ENCODE measurements at places on chromosomes 2 and 18.

GRCh38 chr2:11872948-11873269, 126.5 kb downstream of the LPIN1 start:
- DNase-seq = no peak

GRCh38 chr2:46334389-46335271, 37.4 kb downstream of the EPAS1 start:
- DNase-seq = no peak

DNA sequence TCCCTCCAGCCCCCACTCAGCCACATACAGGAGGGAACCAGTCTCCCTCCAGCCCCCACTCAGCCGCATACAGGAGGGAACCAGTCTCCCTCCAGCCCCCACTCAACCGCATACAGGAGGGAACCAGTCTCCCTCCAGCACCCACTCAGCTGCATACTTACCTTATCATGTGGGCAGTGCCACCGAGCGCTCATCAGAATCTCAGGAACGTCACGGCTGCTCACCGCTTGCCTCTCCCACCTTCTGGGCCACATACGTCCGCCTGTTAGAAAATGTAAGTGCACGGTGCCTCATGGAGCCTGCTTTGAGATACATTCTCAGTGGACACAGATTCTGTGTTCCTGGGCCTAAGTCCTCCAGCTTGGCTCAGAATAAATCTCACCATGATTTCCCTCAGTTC, 124.8 kb downstream of the PXDN start:
- no peak for DNase-seq

DNA sequence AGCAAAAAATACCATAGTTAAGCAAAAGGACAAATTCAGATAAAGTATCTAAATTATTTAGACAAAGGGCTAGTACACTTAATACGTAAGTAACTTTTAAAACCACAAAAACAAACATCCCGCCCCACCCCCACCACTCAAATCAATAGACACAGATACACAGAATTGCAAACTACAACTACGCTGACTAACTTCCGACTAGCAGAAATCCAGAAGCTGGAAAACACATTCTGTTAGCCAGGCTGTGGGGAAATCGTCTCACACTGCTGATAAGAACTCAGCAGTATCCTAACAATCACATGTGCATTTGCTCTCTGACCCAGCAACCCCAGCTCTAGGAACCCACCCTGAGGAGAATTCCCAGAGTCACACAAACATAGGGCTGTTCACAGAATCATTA, 16.6 kb downstream of the FAM168B start:
- DNase-seq = no peak

- no peak for DNase-seq
Measured at GRCh38 chr2:174693344-174693743, 70.9 kb downstream of the CHRNA1 start.

GRCh38 chr2:241560883-241561474, 2.4 kb downstream of the BOK start:
- DNase-seq = no peak

- DNase-seq = no peak
Measured at GRCh38 chr2:26658691-26659346, 17.7 kb upstream of the CIB4 start.

- DNase-seq = no peak
Measured at GRCh38 chr2:111678651-111679050, 205.3 kb downstream of the ANAPC1 start.

Measured in H1 (cell line).